Vagina (tissue), 2 donors: ENCODE measurements at places on chromosomes 5 and 9. TPM values are rescaled to one million over a fixed set of nuclear protein-coding genes. Genes with fewer than 3 reads are reported as not detected.

The SMIM27 gene
- not detected for total RNA-seq

The NUTM2G gene
- not detected for total RNA-seq

- H3K36me3 ChIP-seq = no peaks in the 10 kb centered on the region
- no peak overlapping the region for H3K4me3 ChIP-seq
- H3K27me3 ChIP-seq = no peaks in the 10 kb centered on the region
- no peak overlapping the region for H3K27ac ChIP-seq
These were observed 19.1 kb upstream of the SLC1A3 start for GRCh38 chr5:36587354-36587753.

GRCh38 chr9:115445655-115446054, 327.7 kb upstream of the TNC start:
- DNase-seq = no peak
- no peak overlapping the region for H3K27ac ChIP-seq
- no peak overlapping the region for H3K4me3 ChIP-seq
- H3K27me3 ChIP-seq = no peaks in the 10 kb centered on the region
- no peaks in the 10 kb centered on the region for H3K36me3 ChIP-seq
- peaks cover 16% of the 10 kb centered on the region for H3K4me1 ChIP-seq

The DMRT3 gene
- total RNA-seq = not detected

The PDE6A gene
- 0.25 TPM for total RNA-seq

DNA sequence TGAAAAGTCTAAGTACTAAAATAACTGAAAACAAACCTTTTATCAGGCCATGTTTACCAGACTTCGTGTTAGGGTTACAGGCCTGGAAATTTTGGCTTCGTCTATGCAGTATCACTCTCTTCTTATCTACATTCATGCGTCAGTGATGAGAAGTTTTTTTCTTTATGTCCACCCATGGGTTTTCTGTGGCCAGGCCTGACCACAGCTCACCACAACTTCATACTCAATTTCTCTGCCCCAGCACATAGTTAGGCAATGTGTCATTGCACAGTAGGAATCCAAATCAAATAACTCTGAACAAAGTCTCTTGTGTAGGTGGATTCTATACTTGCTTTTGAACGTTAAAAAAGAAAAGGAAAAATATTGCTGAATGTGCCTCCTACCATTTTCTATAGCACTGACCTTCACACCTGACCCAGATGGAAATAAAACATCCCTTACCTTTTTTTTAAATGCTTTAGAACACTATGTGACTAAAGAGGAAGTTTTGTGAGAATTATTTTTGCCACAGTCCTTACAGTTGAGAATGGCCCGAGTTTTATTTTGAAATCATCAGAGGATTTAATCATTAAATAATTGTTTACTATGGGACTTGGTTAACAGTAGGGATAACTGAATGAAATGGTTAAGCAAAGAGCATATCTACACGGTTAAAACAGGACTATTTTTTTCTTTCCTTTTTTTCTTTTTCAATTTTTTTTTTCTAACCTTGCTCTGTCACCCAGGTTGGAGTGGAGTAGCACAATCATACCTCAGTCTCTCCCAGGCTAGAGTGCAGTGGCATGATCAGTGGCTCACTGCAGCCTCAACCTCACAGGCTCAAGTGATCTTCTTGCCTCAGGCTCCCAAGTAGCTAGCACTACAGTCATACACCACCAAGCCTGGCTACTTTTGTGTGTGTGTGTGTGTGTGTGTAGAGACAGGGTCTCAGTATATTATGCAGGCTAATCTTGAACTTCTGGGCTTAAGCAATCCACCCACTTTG, 1247.0 kb upstream of the ACO1 start:
- H3K4me1 ChIP-seq = no peaks in the 10 kb centered on the region
- no peak overlapping the region for H3K27ac ChIP-seq
- no peaks in the 10 kb centered on the region for H3K27me3 ChIP-seq
- H3K36me3 ChIP-seq = no peaks in the 10 kb centered on the region

The DAB2 gene
- 60.4 TPM for total RNA-seq

The ITGA1 gene
- 42.7 TPM for total RNA-seq

GRCh38 chr9:80400624-80401230, 829.0 kb downstream of the TLE4 start:
- H3K36me3 ChIP-seq = no peaks in the 10 kb centered on the region
- no peak overlapping the region for H3K4me3 ChIP-seq
- H3K4me1 ChIP-seq = no peaks in the 10 kb centered on the region
- no peak overlapping the region for H3K27ac ChIP-seq

- no peak overlapping the region for H3K4me3 ChIP-seq
- no peaks in the 10 kb centered on the region for H3K4me1 ChIP-seq
- no peak for DNase-seq
- H3K27me3 ChIP-seq = no peaks in the 10 kb centered on the region
- H3K27ac ChIP-seq = no peak overlapping the region
These were observed 36.5 kb downstream of the RGS3 start for GRCh38 chr9:113499876-113500497.

GRCh38 chr9:20319641-20320337, 302.5 kb downstream of the MLLT3 start:
- no peaks in the 10 kb centered on the region for H3K36me3 ChIP-seq
- H3K4me3 ChIP-seq = no peak overlapping the region

- H3K4me1 ChIP-seq = peaks cover 17% of the 10 kb centered on the region
- no peaks in the 10 kb centered on the region for H3K36me3 ChIP-seq
- no peak overlapping the region for H3K4me3 ChIP-seq
- no peak for DNase-seq
- H3K27me3 ChIP-seq = no peaks in the 10 kb centered on the region
These were observed 2.6 kb upstream of the IQGAP2 start for GRCh38 chr5:76400466-76400865.

DNA sequence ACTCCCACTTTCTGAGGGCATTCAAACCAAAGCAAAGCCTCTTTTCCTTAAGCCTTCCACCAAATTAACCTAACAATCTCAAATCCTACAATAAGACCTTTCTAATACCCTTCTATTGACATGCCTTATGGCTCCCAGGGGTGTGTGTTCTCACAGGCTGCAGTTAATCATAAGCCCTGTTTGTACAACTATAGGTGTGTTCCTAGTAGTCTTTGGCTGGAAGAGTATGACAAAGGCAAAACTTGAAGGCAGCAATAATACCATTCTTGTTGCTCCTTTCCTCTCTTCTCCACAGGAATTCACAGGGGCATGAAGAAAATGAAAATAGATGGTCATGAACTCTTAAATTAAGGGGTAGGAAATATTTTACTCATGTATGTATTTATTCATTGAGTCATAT, 10.9 kb upstream of the FBXO38 start:
- H3K27me3 ChIP-seq = no peaks in the 10 kb centered on the region
- H3K27ac ChIP-seq = no peak overlapping the region
- no peaks in the 10 kb centered on the region for H3K4me1 ChIP-seq
- no peak overlapping the region for H3K4me3 ChIP-seq
- H3K36me3 ChIP-seq = no peaks in the 10 kb centered on the region

The PCDHGB6 gene
- total RNA-seq = 12.5 TPM

The GNA14 gene
- 11.0 TPM for total RNA-seq

The PLEKHG4B gene
- total RNA-seq = 0.74 TPM

GRCh38 chr9:37002413-37003217, 31.5 kb downstream of the PAX5 start:
- no peaks in the 10 kb centered on the region for H3K36me3 ChIP-seq
- no peaks in the 10 kb centered on the region for H3K27me3 ChIP-seq
- no peak for DNase-seq
- no peak overlapping the region for H3K4me3 ChIP-seq
- no peaks in the 10 kb centered on the region for H3K4me1 ChIP-seq

The TMEM252 gene
- total RNA-seq = not detected
